ENCODE measurements at places on chromosomes 3 and 15.
A peak's percentile ranks its signal among the peaks of the same experiment; 100 is the strongest.

- DNase-seq: no peak
Observed at GRCh38 chr15:81161160-81161673, 27.1 kb downstream of the CFAP161 start.

- DNase-seq: no peak
Observed at GRCh38 chr3:140767566-140767965, 89.7 kb downstream of the TRIM42 start.

GRCh38 chr3:119322835-119323722, 28.9 kb downstream of the ARHGAP31 start:
- peak; percentile 36 for DNase-seq

- DNase-seq: no peak
Observed at GRCh38 chr3:125594581-125595011, 701 bp downstream of the OSBPL11 start.

GRCh38 chr3:150528354-150528797, 17.9 kb downstream of the SERP1 start:
- peak; percentile 30 for DNase-seq

GRCh38 chr3:12303534-12303933, 14.7 kb downstream of the PPARG start:
- DNase-seq: no peak

- peak; percentile 36 for DNase-seq
Observed at GRCh38 chr15:53808058-53808706, 48.7 kb upstream of the WDR72 start.

GRCh38 chr3:183824761-183825455, 469 bp downstream of the MAP6D1 start:
- peak; percentile 30 for DNase-seq

DNA sequence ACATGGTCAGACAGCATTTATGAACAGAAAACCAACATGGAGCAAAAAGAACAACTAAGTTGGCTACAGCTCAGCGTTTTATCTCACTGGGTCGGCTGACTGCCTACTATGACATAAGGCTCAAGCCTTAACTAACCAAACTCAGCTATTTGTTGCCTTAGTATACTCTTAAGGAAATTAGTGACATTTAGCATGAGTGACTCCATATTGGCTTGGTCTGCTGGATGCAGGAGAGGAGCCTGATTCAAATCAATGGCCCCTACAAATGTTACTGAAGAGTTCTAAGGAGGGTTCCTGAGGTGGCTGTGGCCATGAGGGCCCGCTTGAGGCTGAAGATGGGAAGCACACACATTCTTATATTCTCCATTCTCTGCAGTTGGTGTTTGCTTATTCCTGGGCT, 20.1 kb upstream of the ALDH1L1 start:
- no peak for DNase-seq

DNA sequence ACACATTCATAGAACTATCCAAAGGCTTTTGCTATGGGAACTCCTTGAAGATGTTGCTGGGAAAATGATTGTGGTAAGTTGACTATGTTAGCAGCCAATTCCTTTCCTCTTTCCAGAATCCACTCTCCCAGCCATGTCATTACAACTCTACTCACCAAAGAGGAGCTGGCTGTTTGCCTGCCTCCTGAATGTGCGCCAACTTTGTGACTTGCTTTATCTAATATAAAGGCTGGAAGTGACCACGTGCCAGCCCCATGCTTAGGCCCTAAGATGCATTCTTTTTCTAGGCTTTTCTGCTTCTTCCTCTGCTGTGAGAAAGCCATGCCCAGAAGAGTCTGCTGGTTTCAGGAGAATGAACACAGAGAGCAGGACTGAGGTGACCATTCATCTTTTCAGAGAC, 182.2 kb downstream of the GABRB3 start:
- no peak for DNase-seq

- no peak for DNase-seq
Observed at GRCh38 chr3:107116251-107116650, 261.0 kb upstream of the CCDC54 start.

GRCh38 chr3:171260899-171261298, 199.3 kb downstream of the TNIK start:
- no peak for DNase-seq

DNA sequence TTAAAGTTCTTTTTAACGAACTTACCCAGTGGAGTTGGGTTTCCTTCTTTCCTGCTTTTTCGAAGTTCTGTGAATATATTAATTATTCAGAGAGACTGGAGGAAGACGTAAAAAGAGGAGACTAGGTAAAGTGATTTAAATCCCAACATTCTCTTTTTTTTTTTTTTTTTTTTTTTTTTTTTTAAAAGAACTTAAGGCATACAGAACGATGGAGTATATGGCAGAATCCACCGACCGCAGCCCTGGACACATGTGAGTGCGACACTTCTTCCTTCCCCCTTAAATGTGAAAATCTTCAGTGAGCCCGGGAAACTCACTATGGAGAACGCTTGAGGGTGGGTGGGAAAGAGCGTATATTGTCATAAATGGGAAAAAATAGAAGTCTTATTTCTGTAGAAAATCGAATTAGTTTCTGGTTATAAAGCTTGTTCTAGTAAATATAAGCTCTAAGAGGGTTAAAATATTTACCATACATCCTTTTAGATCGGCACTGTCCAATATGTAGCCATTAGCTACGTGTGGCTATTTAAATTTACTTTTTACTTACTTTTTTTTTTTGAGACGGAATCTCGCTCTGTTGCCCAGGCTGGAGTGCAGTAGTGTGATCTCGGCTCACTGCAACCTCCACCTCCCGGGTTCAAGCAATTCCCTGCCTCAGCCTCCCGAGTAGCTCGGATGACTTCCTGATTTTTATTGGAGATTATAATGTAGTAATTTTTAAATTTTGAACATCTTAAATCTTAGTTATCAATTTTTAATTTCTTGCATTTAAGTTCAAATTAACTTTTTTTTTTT, 892 bp downstream of the NMD3 start:
- DNase-seq: peak; percentile 26

DNA sequence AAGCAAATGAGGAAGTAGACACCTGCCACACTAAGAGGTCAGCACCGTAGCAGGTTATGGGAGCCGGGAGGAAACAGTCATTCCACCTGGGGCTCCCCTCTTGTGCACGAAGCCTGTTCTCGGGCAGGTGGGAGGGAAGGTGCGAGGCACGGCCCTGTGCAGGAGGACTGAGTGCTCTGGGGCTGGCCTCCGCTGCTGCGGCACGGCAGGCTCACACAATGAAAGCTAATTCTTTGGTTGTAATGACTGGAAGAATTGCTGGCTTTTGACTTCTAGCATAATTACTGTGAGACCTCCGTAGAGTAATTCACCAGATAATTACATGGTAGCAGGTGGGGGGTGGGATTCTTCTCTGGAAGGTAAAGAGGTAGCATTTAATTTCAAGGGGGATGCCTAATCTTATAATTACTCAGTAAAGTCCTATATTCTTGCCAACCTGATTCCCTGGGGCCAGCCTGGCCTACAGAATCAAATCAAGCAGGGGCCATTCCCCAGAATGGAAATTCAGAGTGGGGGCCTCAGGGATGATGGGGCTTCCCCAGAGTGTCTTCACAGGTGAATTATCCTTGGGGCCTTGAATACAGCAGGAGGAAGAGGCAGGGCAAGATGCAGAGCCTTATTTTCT, 129.1 kb downstream of the TPRA1 start:
- DNase-seq: no peak

DNA sequence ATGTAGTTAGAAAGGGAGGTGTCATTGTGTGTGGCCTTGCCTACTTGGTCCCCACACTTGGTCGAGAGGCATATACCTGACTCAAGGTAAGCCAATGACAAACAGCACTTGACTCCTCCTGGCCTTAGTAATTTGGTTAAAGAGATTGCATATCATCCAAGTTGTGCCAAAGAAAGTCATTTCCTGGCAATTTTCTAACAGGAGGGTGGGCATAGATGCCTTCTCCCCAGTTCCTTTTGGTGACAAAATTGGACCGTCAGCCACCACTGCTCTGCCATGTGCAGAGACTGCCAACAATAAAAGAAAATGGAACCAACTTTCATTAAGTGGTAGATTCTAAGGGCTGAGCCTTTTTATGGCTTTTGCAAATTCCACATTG, 7.9 kb upstream of the LEKR1 start:
- DNase-seq: no peak

DNA sequence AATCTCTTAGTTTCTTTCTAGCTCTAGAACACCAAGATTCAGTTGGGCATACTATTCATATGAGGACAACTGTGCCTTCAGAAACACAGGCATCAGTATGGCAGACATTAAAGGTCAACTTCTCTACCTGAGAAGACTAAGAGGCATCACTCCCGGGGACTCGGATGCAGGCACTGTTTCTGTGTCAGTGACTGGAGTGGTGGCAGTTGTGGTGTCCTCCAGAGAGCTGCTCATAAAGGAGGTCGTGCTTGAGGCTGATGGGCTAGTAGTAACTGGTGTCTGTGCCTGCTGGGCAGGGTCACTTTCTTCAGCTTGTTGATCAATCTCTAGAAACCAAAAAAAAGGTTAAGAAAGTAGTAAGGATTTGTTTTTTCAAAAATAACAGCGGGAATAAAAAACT, 75.2 kb downstream of the FBXL22 start:
- DNase-seq: no peak

GRCh38 chr3:16379838-16380237, 114.8 kb downstream of the OXNAD1 start:
- DNase-seq: no peak

- DNase-seq: peak; percentile 27
Observed at GRCh38 chr3:179068779-179069530, 2.7 kb downstream of the ZMAT3 start.

DNA sequence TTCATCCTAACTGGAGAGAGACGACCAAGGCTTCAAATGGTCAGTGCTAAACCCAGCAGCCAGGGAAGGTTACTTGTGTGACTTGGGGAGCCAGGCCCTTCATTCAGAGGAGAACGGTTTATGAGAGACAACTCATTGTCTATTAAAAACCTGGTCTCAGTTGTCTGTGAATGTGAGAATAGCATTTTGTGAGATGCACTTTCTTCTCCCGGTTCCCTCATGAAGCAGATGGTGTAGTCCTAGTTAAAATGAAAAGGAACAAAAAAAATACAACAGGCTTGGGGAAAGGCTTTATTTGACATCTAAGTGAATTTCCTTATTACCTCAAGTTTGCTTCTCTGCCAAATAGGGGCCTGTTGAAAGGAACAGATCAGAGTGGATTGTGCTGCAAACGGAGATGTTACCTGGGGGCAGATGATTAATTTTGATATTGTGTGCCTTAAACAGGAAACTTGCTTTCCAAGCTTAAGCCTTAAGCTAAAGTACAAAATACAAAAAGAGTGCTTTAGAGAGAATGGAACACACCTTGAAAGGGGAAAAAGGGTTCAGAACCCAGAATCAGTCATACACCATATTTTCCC, 202.7 kb upstream of the BHLHE40 start:
- peak; percentile 4 for DNase-seq

GRCh38 chr3:14803101-14803980, 15.4 kb upstream of the FGD5 start:
- DNase-seq: no peak

All from RWPE1 (cell line).